GM03348 (cell line): ENCODE measurements at places on chromosomes 12 and 14.

GRCh38 chr12:112716099-112717093 lies 75.2 kb upstream of the RPH3A start:
- DNase-seq: no peak

- DNase-seq: peak; percentile 78
Measured at GRCh38 chr14:75711105-75711795, 50.2 kb downstream of the TTLL5 start.

- no peak for DNase-seq
Measured at GRCh38 chr12:18072723-18073122, 17.3 kb downstream of the RERGL start.

GRCh38 chr12:15731940-15732339 lies 57.2 kb downstream of the EPS8 start:
- DNase-seq: no peak

- peak; percentile 50 for DNase-seq
Measured at GRCh38 chr12:49345051-49345824, 1.4 kb upstream of the DNAJC22 start.

GRCh38 chr12:54352891-54353874 lies 11.1 kb downstream of the GPR84 start:
- DNase-seq: peak; percentile 79

GRCh38 chr14:98928418-98928817 lies 343.6 kb downstream of the BCL11B start:
- no peak for DNase-seq

DNA sequence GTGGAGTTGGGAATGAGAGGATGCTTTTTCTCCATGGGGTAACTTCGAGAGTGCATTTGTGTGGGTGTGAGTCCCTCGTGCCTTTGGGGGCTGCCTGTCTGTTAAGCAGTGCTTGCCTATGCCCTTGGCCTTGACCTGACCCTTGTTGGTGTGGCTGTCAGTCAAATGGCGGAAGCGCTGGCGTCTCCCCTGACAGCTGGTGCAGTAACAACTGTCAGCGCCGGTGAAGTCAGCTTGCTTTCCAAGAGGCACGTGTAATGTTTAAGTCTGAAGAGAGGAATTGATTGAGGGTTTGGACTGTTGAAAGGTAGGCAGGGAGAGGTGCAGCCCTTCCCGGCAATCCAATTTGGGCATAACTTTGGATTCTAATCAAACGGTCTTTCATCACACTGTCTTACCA lies 211.3 kb downstream of the AACS start:
- DNase-seq: no peak

DNA sequence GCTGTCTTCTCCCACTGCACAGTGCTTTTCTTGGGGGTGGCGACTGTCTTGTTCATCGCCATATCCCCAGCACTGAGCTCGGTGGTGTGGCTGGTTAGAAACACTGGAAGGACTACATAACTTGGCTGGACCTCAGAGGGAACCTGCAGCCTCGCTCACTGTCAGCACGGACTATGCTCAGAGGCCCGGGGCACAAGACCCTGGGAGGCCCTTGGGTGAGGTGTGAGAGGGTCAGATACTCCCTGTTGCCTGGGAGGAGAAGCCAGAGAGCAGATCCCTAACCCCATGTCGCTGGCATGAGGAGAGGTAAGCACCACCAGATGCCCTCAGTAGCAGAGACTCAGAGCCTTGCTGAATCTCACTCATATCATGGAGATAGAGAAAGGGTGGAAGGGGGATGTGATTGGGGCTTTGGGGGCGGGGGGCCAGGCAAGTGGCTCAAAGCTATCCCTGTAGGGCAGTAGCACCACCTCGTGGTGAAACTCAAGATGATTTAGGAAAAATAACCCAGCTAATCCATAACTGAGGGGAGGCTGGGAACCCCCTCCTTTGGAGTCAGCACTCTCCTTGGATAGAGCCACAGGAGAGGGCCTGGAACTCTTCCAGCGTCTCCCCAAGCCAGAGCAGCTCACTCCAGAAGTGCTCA lies 18.7 kb upstream of the HDAC7 start:
- DNase-seq: peak; percentile 77
